Mammary epithelial cell (primary cell): ENCODE measurements at places on chromosomes 5 and 9.
A peak's percentile ranks its signal among the peaks of the same experiment; 100 is the strongest.

- DNase-seq: no peak
Observed at GRCh38 chr9:114005371-114006154, 72.5 kb downstream of the AMBP start.

GRCh38 chr9:133713150-133713959 lies 24.8 kb downstream of the SARDH start:
- DNase-seq: no peak

DNA sequence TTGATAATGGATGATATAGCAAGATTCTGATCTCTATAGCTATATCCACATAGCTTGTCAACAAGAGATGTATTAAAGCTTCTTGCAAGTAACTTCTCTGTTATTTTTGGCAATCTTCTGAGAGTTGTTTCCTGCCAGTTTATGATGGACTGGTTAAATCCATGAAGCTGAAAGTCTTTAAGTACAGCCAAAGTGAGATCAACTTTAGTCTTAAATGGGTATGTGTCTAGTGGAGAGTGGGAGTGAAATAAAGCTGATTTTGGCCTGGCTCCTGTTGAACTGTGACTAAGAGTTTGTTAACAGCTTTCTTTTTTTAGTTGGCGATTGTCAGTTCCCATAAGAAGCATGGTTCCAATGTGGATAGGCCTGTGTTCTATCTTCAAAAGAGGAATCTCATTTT lies 350.9 kb upstream of the PCSK5 start:
- no peak for DNase-seq

- DNase-seq: no peak
Observed at GRCh38 chr9:132811985-132812384, 66.1 kb downstream of the AK8 start.

DNA sequence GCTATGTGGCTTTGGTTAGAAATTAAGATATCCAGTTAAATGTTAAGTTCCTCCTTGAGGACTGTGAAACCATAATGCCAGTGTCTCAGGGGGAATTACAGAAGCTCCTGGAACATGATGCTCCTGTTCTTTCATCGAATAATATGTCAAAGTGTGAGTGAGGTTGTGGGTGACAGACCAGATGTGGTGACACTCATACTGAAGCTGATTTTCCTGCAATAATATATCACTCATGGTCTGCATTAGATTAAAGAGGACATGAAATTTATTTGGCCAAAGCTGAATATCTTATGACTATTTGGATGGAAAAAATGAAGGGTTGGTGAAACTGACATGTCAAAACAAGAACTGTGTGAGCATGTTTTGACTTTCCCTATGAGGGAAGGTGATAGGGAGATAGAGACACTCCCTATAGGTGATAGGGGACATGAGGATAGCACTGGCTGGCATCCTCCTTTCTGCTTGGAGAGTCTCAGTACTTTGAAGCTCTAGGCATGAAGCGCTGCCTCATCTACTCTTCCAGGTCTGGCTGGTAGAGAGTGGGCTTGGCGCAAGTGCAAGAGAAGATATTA lies 173.5 kb downstream of the ARHGEF28 start:
- DNase-seq: peak; percentile 28

GRCh38 chr5:126965061-126965475 lies 65.3 kb downstream of the MARCHF3 start:
- DNase-seq: peak; percentile 86

- DNase-seq: no peak
Observed at GRCh38 chr5:82991678-82992323, 85.4 kb downstream of the TMEM167A start.

DNA sequence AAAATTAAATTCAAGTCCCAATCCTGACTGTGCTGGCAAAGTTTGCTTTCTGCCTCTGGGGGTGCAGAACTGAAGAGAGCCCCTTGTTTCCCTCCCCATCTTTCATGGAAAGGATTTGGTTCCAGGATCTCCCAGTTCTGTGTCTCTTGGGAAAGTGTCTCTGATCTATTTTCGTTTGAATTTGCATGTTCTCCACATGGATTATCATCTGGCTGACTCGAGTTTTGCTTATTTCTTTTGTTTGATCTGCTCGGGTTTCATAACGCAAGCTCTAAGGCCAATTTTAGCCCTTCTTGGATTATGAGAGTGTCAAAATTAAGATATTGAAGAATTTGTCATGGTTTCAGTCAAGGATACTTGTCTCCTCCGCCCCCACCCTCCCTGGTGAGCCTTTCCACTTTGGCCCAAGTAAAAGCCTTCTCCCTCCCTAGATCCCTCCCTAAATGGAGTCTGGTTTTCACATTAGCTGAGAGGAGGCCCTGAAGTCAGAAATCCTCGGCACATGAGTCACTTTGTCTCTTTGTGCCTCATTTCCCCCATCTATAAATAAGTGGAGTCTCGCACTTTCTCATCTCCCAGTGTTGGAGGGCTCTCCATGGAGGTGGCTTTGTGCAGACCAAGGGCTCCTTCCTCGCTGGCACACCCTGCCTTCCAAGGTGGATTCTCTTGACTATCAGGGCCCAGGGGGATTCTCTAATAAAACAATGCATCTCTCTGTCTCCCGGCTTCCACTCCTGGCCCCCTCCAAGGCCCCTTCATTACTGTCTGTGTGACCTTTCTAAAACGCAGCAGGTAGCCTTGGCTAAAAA lies 17.3 kb downstream of the ADRB2 start:
- no peak for DNase-seq

- no peak for DNase-seq
Observed at GRCh38 chr9:93826905-93827544, 128.1 kb downstream of the BARX1 start.

- DNase-seq: no peak
Observed at GRCh38 chr9:89740722-89741121, 135.9 kb downstream of the GADD45G start.

DNA sequence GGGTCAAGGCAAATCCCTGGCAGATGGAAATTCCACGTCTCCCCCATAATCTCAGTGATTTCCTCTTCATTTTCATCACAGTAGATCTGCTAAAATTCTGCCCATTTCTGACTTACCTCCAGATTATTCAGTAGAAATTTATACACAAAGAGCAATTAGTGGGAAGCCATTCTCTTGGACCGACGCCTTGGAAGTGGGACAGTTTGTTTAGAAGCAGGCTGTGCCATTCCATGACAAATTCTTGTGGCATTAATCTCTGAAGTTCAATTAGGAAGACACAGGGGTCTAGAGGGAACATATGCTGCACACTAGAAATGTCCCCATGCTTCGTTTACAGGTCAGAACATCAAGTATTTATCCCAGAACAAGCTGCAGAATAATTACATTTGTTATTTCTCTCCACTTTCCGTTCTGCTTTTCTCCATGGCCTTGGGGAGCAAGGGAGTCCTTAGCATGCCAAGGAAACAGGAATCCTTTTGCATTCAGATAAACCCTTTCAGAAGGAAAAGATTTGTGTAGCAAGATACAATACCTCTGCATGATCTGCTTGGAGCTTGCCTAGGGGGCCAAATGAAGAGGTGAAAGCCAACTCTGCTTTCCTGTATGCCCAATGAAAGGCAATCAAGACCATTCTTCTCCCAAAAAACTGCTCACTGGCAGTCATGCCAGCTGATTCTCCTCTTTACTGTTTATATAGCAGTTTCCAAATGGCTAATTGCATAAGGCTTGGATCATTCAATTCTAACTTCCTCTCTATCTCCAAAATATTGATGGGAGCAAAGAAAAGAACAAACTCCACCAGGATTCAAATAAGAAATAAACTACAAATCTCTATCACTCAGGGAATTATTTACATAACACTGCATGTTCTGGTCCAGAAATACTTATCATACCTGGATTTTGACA lies 2.5 kb upstream of the PRKACG start:
- DNase-seq: no peak

GRCh38 chr9:87857948-87858335 lies 24.7 kb upstream of the SPATA31E1 start:
- no peak for DNase-seq

DNA sequence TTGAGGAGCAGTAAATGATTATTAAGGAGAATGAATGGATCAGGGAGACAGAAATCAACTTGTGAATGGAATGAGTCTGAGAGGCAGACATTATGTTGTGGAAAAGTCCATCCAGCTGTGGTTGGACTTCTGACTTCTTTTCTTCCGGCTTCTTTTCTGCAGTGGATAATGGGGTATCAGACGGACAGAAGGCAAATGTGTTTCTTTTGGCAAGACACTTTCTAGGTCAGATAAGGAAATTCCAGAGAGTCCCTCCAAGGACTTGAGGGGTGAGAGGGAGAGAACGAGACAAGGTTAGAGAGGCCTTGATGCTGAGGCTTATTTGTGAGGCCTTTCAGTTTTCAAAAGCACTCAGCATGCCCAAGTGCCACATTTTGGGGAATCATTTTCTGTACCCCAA lies 17.1 kb upstream of the GRHPR start:
- DNase-seq: no peak

DNA sequence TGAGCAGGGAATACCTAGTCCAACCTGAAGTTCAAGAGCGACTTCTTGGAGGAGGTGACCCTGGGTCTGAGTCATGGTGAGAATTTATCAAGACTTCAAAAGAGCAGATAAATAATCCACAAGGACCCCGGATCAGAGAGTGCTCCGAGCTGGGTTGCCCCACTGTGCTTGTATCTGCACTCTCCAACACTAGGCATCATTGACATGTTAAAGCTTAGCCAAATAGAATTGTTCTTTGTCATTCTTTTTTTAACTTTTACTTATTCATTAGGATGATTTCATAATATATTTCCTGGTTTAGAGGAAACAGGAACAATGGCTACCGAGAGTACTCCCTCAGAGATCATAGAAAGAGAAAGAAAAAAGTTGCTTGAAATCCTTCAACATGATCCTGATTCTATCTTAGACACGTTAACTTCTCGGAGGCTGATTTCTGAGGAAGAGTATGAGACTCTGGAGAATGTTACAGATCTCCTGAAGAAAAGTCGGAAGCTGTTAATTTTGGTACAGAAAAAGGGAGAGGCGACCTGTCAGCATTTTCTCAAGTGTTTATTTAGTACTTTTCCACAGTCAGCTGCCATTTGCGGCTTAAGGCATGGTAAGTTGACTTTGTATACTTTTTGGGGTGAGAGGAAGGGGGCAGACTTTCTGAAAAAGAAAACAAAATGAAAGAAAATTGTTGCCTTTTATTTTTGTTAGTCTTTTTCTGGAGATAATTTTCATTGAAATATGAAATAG lies at the start of gene CARD6:
Gene CARD6, plus strand, starts transcription at position 300 of the 738 bp plus-strand sequence. Its CDS starts 16 bp downstream, at position 316.
- no peak for DNase-seq

GRCh38 chr5:92468295-92468694 lies 1085.2 kb upstream of the ARRDC3 start:
- DNase-seq: no peak
